GF-D8 (cell line): ENCODE measurements at places on chromosomes 13 and 19.
A peak's percentile ranks its signal among the peaks of the same experiment; 100 is the strongest.

- DNase-seq, result no peak
Measured at GRCh38 chr13:103101901-103102300, 35.7 kb upstream of the SLC10A2 start.

DNA sequence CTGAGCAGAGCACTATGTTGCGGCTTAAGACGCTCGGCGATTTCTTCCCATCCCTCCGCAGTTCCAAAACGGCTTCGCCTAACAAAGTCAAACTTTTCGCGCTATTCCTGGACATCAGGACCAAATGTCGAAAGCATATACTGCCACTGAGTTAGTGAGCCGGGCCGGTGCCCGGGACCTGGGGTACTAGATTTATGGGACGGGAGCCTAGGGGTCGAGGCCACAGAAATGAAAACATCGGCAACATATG lies 699 bp downstream of the RCBTB2 start:
- DNase-seq, result no peak

GRCh38 chr19:19039901-19040300 lies 6.5 kb downstream of the ARMC6 start:
- peak; percentile 24 for DNase-seq

- no peak for DNase-seq
Measured at GRCh38 chr13:100301418-100301817, 212.5 kb downstream of the PCCA start.

- DNase-seq, result no peak
Measured at GRCh38 chr19:39928357-39928725, 6.1 kb downstream of the FCGBP start.

GRCh38 chr13:38685431-38685830 lies 1.4 kb upstream of the FREM2 start:
- no peak for DNase-seq

- DNase-seq, result no peak
Measured at GRCh38 chr13:43295825-43296564, 272.6 kb downstream of the DNAJC15 start.

GRCh38 chr13:105414639-105415038 lies 1120.8 kb downstream of the EFNB2 start:
- DNase-seq, result no peak

DNA sequence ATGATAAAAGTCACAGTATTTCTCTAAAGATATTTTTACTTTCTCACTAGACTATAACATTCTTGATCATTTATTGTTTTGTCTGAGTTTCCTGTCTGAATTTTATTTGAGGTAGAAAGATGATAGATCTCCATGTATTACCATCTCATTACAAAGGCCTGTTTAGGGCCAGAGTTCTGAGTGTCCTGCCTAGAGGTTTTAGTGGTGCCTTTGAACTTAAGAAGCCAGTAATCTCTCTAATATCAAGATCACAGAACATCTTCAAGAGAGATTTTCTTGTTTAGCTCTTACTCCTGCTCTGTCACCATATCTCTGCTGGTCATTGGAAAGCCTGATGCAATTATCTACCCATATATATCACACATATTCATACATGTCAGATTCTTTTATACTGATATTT lies 101.5 kb downstream of the ZAR1L start:
- no peak for DNase-seq

DNA sequence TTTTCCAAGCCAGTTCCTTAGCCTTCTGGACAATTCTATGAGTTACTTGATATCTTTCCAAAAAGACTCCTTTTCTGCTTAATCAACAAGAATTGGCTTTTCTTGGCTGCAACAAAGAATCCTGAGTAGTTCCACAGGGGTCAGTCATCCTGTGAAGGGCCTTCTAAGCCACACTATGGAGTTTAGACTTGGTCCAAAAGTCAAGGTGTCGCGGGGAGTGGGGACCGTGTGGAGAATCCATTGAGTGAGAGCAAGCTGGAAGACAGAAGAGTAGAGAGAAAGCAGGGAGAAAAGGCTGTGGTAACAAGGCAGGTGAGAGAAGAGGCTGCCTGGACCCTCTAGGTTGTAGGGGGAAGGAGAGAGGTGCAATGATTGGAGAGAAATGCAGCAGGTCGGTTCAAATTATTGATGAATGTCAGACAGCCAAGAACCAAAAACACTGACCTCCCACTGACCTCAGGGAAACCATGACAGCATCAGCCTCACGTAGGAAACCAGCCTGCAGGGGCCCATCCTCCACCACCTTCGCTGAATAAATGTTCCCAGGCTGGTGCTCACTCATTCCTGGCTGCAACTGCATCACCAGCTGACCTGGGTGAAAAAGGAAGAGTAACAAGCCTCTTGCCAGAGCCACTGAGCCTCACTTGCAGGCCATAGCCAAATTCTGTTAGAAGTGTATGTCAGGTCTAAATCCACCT lies 7.1 kb upstream of the IFT88 start:
- no peak for DNase-seq

DNA sequence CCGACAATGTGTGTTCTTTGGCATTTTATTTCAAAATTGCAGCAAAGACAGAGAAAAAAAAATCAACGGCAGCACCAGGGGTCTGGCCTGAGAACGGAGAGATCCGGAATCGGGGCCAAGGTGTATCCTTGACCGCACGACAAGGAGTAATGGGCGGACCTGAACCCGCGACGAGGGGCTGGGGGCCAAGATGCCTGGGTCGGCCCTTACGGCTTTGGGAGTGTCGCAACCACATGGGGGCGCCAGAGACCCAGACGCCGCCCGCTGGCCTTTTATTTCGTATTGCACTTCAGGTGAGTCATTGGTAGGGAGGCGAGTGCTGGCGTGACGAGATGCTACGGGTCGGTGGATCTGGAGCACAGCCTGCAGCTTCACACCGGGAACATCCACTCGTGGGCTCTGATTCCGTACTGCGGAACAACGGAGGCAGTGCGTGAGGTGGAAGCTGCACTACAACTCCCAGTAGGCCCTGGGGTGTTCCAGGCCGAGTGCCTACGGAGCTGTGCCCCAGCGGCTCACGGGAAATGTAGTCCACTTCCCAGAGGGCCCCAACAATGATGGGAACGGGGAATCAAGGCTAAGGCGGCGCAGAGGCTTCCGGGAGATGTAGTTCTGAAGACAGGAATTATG lies 15.7 kb downstream of the BCAT2 start:
- peak; percentile 48 for DNase-seq

DNA sequence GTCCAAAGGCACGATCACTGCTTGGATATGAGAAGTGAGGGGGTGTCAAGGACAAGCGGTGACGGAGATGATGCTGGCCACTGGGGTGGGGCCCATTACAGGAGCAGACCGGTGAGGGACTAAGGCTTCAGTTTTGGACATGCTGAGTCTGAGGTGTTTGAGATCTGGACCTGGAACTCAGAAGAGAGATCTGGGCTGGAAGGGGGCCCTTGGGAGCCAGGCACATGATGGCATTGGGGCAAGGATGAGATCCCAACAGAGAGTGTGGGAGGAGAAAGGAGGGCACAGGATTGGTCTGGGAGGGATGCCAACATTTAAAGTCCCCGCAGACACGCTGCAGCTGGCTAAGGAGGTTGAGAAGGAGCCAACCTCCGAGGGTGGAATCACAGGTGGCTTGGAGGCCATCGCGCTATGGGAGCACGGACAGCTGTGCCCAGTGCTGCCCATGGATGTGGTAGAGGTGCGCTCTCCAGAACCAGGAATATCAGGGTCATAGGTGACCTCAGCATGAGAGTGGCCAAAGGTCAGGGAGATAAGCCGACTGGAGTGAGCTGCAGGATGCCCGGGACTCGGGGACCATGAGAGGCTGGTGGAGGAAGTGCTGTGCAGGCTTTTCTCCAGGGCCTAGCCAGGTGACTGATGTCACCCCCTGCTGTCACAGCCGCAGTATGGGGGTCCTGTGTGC lies 21.8 kb downstream of the DHRS12 start:
- DNase-seq, result no peak

GRCh38 chr13:45941261-45941660 lies 89.7 kb upstream of the SIAH3 start:
- DNase-seq, result no peak

DNA sequence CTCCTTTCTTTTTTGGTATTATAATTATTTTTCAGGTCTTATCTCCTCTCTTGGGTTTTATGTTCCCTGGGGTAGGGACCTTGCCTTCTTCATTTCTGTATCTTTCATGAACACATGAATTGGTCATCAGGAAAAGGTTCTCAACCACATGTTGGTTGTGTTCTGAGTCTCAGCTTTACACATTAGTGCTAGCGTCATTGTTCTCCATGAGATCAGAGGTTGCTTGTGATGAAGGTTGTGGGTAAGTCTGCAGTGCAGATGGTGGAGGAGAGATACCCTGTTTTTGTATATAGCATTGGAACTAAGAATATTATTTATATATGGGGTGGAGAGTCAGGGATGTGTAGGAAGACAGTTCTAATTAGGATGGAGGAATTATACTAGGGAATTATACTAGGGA lies 24.5 kb upstream of the CEACAM8 start:
- DNase-seq, result no peak

- DNase-seq, result no peak
Measured at GRCh38 chr13:75739244-75739868, 103.2 kb downstream of the LMO7 start.

DNA sequence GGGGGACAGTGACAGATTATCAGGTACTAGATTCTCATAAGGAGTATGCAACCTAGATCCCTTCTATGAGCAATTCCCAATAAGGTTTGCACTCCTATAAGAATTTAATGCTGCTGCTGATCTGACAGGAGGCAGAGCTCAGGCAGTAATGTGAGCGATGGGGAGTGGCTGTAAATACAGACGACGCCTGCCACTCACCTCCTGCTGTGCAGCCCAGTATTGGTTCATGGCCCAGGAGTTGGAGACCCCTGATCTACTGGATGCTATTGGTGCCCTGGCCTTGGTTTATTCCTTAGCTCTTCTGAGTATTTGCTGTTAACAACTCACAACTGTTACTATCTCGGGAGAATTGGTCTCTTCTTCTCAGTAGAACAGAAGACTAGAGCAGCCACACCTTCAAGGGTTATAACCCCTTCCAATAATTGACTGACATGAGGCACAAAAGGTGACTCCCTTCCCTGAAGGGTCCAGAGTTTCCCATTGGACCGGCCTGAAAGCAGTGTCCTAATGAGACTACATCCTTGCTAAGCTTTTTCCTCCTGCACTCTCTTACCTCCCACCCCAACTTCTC lies 35.0 kb upstream of the RBM26 start:
- no peak for DNase-seq

DNA sequence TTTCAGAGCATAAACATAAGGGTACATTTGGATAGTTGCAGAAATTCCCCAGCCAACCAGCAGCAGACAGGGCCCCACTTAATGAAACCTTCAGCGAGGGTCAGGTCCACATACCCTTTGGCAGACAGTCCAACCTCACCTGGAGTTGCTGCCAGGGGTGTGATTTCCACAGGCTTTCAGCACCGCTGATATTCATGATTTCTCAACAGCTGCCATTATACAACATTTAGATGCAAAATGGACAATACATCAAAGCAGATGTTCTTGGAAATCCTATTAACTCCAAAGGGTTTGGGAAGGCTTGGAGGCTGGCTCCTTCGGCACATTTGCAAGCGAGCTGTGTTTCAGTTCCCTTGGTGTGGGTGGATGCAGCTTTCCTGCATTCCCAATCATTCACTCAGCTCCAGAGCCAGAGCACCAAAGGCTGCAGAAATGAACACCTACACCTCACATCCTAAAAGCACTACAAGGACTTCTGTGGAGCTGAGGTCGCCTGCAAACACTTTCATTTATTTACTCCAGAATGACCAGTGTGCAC lies 147.2 kb upstream of the VSTM2B start:
- DNase-seq, result no peak

- peak; percentile 13 for DNase-seq
Measured at GRCh38 chr13:21638319-21639282, 32.3 kb upstream of the FGF9 start.

GRCh38 chr13:81106348-81106747 lies 765.4 kb upstream of the SPRY2 start:
- no peak for DNase-seq

DNA sequence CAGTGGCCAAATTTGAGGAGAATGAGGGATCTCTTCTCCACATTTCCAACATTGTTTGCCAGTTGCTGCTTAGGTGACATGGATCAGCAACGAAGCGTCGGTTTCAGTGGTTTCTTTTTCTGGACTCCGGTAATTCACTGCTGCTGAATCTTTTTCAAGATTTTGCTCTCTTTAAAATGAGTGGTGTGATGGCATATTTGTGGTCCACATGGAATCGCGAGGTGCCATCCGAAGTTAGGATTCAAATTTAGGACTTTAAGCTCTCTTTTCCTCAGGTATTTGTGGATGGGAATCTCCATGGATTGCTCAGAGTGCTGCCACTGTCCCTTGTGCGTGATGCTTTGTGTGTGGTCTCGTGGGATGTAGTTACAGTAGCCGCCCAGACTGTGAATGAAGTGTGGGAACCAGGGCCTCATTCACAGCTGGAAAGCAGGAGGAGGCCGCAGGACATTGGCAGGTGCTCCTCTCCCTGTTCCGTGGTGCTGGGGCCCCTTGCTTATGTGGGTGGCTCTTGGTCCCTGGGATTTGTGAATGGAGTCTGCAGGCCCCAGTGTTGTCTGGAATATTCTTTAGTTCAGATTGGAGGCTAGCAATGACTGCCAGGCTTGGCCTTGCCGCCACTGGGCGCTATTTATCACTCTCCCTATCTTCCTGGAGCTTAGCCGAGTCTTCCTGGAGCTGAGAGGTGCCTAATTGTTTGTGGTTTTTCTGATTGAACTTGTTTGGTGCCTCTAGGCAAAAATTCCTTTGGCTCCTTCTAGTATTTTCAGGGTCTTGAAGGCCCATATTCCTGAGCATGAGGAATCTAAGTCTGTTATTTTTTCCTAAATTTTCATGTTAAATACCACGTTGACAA lies 1.5 kb downstream of the ILF3 start:
- no peak for DNase-seq

GRCh38 chr13:101454767-101455166 lies 2.3 kb downstream of the ITGBL1 start:
- no peak for DNase-seq
